ENCODE measurements at places on chromosomes 1 and 21.

DNA sequence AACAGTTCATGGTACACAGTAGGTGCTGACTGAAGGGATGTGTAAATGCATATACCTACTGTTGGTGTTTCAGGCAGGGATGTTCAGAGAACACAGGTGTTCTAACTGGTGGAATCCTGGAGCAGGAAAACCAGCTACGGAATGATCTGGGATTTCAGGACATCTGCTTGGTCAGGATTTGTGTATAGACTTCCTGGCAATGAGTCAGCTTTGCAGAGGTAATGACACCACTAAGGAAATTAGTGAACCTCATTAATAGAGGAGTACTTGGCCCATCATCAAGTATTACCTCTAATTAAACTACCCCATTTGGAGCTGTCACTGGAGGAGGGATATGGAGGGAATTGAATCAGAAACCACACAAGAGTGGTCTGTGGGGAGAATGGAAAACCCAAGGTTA, 7.3 kb downstream of the MRPL37 start:
- no peak overlapping the region for H3K4me3 ChIP-seq
- no peaks in the 10 kb centered on the region for H3K4me1 ChIP-seq
- H3K27ac ChIP-seq = no peak overlapping the region
- H3K27me3 ChIP-seq = no peaks in the 10 kb centered on the region
- DNase-seq = no peak

DNA sequence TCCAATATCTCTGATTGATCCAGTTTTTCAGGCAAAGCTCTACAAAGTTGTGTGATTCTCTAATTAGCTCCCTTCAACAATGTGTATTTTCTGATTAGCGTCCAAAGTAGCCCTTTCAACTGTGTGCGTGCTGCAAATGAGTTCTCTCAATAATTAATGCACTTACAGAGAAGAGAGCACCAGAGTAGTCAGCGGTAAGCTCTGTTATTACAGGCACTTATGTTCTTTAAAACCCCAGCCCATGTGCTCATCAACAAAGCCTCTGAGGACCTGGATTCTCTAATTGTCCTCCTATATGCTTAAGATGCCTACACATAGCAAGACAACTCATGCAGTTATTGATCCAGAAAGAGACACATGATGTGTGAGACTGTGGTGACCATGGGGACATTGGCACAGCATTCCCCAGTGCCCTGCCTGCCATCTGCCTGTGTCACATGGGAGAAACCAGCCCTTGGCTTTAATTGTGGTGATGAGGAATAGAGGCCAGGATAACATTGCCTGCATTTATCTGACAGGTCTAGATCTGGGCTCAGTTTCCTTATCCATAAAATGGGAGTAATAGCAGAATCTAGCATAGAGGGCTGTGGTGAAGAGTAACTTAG, 151.7 kb downstream of the PCP4 start:
- no peaks in the 10 kb centered on the region for H3K27me3 ChIP-seq
- no peak for DNase-seq
- no peaks in the 10 kb centered on the region for H3K4me1 ChIP-seq
- H3K27ac ChIP-seq = no peak overlapping the region
- no peaks in the 10 kb centered on the region for H3K36me3 ChIP-seq

- H3K36me3 ChIP-seq = no peaks in the 10 kb centered on the region
- no peak overlapping the region for H3K4me3 ChIP-seq
- no peak for DNase-seq
- no peak overlapping the region for H3K27ac ChIP-seq
These were observed 1667.8 kb downstream of the MRPL39 start for GRCh38 chr21:23939369-23940065.

GRCh38 chr1:101567582-101568189, 330.9 kb downstream of the S1PR1 start:
- H3K36me3 ChIP-seq = no peaks in the 10 kb centered on the region
- no peaks in the 10 kb centered on the region for H3K4me1 ChIP-seq
